ENCODE measurements at places on chromosomes 1 and 21. TPM values are rescaled to one million over a fixed set of nuclear protein-coding genes. Genes with fewer than 3 reads are reported as not detected.

The ZNF695 gene
- not detected for total RNA-seq

The ATAD3C gene
- 0.94 TPM for total RNA-seq

The NCMAP gene
- total RNA-seq = 0.27 TPM

DNA sequence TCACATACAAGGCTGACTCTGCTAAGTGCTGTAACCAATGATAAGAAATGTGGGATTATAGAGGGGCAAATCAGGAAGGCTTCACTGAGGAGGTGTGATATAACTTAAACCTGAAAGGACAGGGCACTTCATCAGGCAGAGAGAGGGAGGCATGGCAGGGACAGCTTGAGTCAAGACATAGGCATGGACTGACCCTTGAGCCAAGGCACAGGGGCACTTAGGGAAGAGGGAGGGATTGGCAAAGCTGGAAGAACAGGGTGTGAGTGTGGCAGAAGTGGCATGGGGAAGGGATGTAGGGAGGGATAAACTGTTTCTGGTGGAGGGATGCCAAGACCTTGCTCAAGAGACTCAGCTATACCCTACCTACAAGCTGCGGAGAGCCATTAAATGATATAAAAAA is 81.3 kb downstream of the PLXNA2 start:
- DNase-seq = no peak

GRCh38 chr1:202994756-202995155 is 12.4 kb upstream of the TMEM183A start:
- DNase-seq = no peak

DNA sequence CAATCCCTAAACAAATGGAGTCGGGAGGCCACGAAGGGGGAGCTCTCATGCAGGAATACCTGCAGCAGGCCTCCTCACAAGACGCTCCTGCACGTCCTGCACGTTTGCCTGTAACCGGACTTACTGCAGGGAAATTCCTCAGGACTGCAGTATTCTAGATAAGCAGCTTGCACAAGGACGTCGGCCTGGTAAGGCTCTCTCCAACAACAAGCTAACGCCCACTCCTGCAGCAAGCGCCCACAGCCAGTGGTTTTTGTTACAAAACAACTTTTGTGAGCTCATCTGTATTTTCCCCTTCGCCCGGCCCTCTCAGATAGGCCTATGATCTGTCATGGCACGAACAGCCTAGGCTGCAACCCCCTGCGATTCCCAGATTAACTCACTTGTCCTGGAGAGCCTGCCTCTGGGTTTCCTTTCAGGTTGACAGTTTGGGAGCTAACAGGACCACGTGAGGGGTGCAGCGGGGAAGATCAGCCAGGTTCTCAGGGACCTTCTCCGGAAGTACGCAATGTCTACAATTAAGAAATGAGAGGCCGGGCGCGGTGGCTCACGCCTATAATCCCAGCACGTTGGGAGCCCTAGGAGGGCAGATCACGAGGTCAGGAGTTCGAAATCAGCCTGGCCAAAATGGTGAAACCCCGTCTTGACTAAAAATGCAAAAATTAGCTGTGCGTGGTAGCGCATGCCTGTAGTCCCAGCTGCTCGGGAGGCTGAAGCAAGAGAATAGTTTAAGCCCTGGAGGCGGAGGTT is 921 bp upstream of the MIB2 start:
- DNase-seq = peak; percentile 53

DNA sequence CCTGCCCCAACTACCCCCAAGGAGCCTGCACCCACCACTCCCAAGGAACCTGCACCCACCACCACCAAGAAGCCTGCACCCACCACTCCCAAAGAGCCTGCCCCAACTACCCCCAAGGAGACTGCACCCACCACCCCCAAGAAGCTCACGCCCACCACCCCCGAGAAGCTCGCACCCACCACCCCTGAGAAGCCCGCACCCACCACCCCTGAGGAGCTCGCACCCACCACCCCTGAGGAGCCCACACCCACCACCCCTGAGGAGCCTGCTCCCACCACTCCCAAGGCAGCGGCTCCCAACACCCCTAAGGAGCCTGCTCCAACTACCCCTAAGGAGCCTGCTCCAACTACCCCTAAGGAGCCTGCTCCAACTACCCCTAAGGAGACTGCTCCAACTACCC is 67.6 kb downstream of the TPR start:
- no peak for DNase-seq

GRCh38 chr21:28444557-28444956 is 548.1 kb downstream of the LTN1 start:
- DNase-seq = no peak

- no peak for DNase-seq
Observed at GRCh38 chr1:97824624-97825023, 96.2 kb downstream of the DPYD start.
